RPMI8226 (cell line): ENCODE measurements at places on chromosomes 1 and 21.

- DNase-seq, result peak; percentile 5
Measured at GRCh38 chr21:17539323-17539722, 26.5 kb downstream of the CXADR start.

DNA sequence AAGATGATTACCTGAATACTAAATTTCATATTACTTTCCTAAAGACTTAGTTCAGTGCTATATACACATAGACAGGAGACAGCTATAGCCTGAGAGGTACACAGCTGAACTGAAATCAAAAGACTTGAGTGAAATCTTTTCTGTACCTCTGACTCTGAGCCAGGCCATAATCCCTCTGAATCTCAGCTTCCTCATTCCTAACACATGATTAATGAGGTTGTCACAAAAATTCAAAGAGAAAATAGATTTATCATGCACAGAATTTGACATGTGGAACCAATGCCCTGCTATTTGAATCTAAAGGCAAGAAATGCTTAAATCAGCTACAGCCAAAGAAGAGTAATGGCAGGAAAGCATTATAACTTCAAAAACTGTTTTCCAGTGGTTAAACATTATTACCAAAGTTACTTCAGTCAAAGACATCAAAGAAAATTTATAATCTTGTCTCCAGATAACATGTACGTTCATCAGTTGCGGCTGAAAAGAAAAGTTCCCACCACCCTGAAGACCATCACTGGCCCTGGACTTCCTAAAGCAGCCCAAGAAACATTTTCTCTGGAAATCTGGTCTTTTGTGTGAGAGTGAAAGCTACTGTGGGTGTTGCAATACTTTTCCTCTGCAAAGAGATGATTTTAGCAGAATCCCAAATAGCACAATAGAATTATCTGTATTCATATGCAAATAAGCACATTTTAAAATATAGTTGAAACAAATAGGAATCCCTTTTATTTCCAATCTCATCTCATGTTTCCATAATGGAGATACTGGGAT is 13.8 kb upstream of the ATP1A1 start:
- no peak for DNase-seq

- peak; percentile 43 for DNase-seq
Measured at GRCh38 chr21:32921632-32922230, 104.0 kb upstream of the OLIG2 start.

- peak; percentile 86 for DNase-seq
Measured at GRCh38 chr1:232968965-232969364, 18.6 kb downstream of the NTPCR start.

GRCh38 chr1:14233510-14233909 is 365.0 kb upstream of the KAZN start:
- no peak for DNase-seq

DNA sequence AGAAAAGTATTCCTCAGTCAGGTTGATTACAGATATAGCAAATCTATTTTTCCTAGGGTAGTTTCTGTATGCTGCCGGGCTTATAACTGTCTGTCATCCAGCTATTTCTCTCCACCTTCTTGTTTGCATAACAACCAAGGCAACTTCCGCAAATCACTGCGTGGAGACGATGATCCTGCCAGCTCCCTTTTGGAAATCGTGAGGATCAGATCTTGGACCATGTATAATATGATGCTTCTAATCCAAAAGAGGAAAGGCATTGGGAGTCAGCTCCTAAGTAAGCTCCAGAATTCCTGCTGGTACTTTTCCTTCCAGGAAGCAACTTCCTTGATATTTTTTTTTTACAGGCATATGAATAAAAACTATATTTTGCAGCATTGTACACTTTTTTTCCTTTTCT is 445 bp upstream of the RGS4 start:
- DNase-seq, result no peak

GRCh38 chr1:178931858-178932551 is 61.1 kb upstream of the ANGPTL1 start:
- DNase-seq, result no peak

DNA sequence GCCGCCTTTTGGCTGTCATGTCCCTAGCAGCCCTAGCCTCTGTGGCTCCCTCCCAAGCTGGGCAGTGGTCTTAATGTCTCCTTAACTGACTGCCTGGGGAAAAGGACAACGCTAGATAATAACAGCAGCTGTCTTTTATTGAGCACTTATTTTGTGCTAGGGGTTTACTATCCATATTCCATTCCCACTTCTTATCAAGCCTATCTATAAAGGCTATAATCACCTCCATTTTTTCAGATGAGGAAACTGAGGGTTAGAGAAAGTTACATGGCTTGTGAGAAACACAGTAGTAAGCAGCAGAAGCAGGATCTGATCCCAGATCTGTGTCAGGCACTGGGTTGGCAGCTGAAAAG is 6.2 kb downstream of the SH3BGRL3 start:
- no peak for DNase-seq

GRCh38 chr1:53345996-53346813 is 18.3 kb upstream of the LRP8 start:
- DNase-seq, result no peak

DNA sequence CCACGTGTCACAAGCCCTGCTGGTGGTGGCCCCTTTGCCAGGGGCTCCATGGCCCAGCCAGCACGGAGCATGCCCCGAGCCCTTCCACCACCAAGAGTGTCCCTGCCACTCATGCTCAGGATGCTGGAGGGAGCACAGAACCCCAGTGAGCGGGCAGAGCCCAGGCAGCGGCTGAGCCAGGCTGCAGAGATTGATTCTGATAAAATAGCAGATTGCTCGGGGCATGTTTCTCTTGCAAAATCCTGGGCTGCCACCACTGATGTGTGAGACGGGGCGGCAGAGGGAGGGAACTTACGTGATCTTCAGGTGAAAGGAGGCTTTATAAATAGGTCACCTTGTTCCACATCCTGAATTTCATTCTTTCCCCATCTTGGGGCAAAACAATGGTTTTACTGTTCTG is 53.2 kb downstream of the SPSB1 start:
- no peak for DNase-seq

- no peak for DNase-seq
Measured at GRCh38 chr1:27241677-27242076, 7.2 kb downstream of the WDTC1 start.
